ENCODE measurements at places on chromosomes 1 and 21. TPM values are rescaled to one million over a fixed set of nuclear protein-coding genes. Genes with fewer than 3 reads are reported as not detected.
A peak's percentile ranks its signal among the peaks of the same experiment; 100 is the strongest.

GRCh38 chr1:174815036-174815435, 184.7 kb upstream of the CACYBP start:
- no peak for ATAC-seq

- ATAC-seq: no peak
These were observed 33.7 kb downstream of the GLUL start for GRCh38 chr1:182357913-182358312.

DNA sequence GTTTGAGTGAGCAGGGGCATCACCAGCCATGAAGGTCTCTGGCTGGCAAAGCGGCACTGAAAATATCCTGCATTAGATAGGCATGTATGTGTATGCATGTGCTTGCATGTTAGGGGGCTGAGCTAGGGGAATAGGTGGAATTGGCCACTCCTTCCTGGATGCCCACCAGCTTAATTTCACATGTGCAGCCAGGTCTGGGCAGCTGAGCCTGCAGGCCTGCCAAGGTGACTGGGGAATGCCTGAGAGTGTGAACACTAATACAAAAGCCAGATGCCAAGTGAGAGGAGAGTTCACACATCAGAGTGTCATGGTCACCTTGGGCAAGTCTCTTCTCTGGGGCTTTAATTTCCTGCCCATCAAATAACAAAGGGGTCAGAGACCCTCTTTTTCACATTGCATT, 155.9 kb downstream of the HIVEP3 start:
- ATAC-seq: no peak

- no peak for ATAC-seq
These were observed 13.0 kb upstream of the SLC19A1 start for GRCh38 chr21:45555251-45555556.

DNA sequence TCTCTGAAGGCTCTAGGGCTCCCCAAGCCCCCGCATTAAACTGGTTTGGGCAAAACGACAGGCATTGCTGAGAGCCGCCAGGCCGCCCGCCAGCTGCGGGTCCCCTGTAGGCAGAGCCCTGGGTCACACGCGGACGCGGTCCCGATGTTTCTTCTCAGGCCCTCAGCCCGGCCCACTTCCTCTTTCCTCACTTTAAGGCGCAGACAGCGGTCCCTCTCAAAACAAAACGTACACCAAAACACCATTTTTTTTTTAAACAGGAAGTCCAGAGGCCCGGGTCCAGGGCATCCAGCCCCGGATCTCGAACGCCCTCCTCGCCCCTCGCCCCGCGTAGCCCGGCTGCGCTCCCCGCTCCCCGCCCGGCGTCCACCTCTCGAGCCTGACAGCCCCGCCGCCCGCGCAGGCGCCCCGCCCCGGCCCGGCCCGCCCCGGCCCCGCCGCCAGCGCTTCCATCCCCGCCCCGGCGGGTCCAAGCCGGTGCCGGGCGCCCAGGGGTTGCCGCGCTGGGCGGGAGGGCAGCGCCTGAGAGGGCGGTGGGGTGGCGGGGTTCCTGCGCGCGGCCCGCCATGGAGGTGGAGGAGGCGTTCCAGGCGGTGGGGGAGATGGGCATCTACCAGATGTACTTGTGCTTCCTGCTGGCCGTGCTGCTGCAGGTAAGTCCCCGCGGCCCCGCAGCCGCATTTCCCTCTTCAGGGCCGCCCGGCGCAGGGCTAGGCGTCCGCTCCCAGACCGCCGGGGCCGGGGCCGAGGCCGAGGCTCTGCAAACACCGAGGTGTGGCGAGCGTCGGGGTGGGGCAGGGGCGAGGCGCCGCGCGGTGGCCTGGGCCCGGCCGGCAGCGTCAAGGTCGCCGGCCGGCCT, at the start of gene SLC22A15:
Gene SLC22A15, plus strand, starts transcription at position 452 of the 859 bp plus-strand sequence. Its CDS starts 115 bp downstream, at position 567.
- ATAC-seq: peak; percentile 73

Gene FLG
- under 0.01 TPM for total RNA-seq

Gene MAN1C1
- total RNA-seq: 28.5 TPM

DNA sequence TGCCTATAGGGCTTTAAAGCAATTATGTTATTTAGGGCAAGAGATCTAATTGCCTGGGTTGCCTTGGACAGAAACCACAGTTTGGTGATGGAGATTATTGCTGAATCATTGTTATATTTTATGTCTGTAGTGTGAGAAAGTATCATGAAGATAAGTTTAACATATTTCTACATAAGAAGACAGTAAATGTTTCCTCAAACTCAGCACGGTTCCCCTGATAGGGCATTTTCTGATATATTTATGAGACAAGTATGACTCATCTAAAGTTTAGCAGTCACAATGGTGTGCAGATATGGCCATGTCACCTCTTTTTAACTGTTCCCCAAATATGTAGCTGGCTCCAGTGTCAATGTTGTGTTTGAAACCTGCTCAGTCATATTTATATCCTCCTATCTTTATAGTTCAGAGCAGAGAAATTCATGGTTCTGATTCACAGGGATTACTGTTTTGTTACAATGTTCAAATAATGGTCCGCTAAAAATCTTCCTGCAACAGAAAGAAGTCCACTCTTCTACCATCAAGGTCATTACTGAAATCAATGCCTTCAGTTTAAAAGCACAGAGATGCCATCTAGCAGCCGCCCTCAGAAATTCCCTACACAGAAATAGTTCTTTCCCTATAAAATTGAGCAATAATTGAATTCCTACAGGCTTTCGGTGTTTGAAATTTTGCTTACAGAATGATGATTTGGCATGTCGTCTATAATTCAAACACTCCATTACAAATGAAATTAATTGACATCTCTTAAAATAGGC, 3.7 kb downstream of the OLFM3 start:
- ATAC-seq: no peak

- ATAC-seq: peak; percentile 55
These were observed 49.1 kb upstream of the CR2 start for GRCh38 chr1:207404849-207405525.

DNA sequence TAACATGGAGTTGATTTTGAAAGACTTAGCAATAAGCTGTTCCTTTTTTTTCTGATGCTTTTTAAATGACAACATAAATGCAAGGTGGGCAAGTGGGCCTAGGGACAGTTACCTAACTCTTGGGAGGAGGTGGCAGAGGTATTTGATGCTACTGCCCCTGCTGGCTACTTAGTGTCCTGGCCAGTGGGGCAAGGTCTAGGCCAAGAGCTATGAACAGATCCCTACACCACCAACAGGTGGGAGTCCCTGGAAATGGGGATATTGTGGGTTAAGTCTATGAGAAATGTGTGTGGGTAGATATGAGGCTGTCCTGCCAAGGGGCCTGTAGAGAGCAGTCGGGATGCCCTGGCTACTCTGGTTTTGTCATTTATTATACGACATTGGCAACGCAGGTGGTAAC, 31.3 kb upstream of the B3GALT5 start:
- no peak for ATAC-seq

Gene LPAR3
- not detected for total RNA-seq

Gene HSD3B1
- total RNA-seq: not detected

DNA sequence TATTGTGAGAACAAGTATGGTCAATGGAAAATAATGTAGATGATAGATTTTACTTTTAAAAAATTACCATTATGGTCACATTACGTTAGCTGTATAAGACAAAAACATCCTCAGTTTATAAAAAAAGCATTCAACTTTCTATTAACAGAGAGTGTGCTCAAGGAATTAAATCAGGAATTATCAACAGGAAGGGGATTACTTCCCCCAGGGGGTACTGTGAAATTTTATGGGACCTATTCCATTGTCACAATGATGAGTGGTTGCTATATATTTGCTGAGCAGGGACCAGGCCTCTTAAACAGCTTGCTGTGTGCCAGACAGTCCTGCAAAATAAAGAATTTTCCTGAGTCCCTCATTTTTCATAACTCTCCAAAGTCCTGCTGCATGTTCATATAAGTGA, 21.2 kb downstream of the JAM2 start:
- ATAC-seq: no peak

DNA sequence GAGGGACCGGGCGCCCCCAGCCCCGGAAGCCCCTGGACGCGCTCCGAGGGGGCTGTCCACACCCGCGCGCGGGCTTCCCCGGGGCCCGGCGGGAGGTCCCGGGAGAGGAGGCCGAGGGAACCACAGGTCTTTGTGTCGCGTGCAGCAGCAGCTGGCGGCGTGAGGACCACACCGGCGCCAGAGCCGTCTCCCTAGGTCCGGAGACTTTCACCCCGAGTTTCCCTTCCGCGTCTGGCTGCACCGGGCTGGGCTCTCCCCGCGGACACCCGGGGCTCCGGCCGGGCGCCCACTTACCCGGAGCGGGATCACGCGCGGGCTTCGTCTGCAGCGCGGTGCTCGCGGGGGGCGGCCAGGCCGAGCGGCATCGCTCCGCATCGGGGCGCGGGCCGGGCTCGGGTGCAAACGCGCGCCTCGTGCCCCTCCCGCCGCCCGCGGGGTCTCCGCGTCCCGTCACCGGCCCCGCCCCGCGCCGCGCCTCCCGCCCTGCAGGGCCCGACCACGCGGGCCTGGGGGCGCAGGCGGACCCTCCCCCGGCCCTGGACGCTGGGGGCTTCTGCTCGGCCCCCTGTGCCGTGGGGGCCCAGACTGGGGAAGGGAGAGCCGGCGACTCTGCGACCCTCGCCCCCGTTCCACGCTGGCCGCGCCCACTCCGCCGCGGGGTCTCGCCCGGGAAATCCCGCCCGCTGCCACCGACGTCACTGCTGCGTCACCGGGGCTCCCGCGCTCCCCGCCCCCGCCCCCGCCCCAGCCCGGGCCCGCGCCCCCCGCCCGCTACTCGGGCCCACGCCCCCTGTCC, at the start of gene GNG4:
Gene GNG4, minus strand, starts transcription at position 417 of the 796 bp plus-strand sequence. CDS start 65,946 bp downstream, outside the sequence.
- peak; percentile 27 for ATAC-seq

DNA sequence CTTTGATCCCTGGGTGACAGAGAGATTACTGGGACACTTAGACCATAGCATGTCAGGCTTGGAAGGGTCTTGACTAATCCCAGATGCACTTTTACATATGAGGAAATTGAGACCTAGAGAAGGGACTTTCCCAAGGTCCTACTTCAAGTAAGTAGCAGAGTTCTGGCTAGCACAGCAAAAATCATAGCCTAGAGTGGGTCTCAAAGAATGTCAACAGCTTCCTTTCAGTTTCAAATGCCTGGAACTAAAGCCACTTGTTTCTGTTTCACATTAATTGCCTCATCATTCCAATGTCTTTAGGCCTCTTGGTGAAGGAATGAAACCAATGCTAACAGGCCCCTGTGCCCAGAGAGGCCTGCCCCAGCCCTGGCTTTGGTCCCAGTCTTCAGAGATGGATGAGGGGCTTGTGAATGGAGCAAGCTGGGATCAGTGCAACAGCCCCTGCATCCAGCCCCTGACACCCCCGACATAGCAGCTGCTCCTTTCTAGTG, 26.6 kb downstream of the ATF3 start:
- ATAC-seq: no peak

Gene CITED4
- total RNA-seq: 14.2 TPM

DNA sequence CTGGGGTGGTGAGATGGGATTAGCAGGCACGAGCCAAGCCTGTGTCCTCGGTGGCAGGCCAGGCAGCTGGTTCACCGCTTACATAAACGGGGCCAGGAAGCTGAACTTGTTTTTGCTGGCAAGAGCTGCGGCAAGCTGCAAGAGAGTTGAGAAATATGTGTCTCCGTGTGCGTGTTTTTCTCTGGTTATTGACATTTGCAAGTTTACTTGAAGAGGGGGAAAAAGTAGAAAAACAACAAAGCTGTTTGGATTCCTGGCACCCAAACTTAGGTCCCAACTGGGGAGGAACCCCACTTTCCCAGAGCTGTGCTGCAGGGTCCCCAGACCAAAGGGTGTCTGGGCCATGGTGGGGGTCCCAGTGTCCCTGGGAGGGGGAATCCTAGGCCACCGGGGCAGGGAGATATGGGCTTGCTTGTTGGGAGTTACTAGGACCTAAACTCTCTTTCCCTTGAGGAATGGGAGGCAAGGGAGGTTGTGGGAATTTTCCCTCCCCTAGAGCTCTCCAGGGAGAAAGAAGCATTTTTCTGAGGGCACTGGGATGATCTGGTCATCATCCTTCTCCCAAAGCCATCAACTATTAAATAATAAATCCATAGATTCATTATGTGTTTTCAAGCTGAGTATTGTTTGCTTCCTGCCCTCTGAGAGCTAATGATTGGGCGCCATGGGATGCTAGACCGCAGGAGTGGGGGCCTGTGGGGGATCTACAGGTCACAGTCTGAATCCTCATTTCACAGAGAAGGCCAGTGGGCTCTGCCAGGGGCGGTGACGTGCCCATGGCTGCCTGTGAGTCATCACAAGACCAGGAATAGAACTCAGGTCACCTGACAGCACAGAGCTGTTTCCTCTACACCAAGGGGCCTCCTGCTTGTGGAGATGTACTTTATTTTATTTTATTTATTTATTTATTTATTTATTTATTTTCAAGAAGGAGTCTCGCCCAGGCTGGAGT, 14.8 kb downstream of the IL6R start:
- ATAC-seq: peak; percentile 92

GRCh38 chr1:64478594-64479470, 8.9 kb downstream of the CACHD1 start:
- ATAC-seq: no peak

DNA sequence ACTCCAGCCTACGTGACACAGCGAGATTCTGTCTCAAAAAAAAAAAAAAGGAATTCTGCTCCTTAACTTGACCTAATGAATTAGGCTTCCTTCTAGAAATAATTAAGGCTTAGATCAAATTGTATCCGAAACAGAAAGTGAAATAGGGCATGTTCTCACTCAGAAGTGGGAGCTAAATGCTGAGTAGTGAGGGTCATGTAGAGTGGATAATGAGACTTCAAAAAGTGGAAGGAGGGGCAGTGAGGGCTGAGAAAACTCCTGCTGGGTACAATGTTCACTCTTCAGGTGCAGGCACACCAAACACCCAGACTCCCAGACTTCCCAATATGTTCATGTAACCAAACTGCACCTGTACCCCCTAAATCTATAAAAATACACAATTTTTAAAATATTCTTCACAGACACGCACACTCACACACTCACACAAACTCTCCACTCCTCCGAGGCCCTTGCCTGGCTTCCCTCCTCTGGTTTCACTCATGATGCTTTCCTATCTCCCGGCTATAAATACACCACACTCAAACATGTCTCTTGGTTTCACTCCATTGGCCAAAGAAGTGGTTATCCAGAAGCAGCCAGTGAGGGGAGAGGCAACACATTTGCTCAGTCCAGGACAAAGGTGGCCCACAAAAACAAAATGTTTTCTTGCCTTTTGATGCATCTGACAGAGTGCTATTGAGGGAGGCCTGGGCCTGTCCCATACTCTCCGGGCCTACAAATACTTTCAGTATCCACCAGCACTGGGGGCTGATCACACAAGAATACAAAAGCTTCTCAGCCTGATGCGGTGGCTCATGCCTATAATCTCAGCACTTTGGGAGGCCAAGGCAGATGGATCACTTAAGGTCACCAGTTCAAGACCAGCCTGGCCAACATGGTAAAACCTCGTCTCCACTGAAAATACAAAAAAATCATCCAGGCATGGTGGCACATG, 249.2 kb downstream of the TOMM20 start:
- no peak for ATAC-seq

Gene SSU72
- 109 TPM for total RNA-seq

Gene SLC30A2
- not detected for total RNA-seq

Gene TCHH
- 0.54 TPM for total RNA-seq

DNA sequence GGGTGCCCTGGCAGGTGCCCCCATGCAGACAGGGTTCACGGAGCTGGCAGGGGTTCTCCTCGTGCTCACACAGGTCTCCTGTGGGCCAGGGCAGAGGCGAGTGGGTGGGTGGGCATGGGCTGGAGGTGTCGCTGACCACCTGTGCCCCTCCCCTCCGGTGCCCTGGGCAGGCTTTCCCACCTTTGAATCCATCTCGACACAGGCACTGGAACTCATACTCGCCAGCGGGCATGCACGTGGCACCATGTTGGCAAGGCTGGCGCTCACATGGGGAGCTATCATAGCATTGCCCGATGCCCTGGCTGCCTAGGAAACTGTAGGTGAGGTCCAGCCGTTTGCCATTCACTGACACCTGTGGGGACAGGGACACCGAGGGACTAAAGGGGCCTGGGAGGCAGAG, 16.0 kb downstream of the LDLRAD2 start:
- no peak for ATAC-seq

GRCh38 chr1:68826836-68827235, 330.0 kb upstream of the DEPDC1 start:
- no peak for ATAC-seq

Measured in gastroesophageal sphincter (tissue), 4 donors.